Left lung (tissue), 14 donors: ENCODE measurements at places on chromosomes 12 and 14. TPM values are rescaled to one million over a fixed set of nuclear protein-coding genes. Genes with fewer than 3 reads are reported as not detected.

Gene R3HDM2
- 83.4 TPM for polyA plus RNA-seq

Gene OR6C4
- not detected for polyA plus RNA-seq

DNA sequence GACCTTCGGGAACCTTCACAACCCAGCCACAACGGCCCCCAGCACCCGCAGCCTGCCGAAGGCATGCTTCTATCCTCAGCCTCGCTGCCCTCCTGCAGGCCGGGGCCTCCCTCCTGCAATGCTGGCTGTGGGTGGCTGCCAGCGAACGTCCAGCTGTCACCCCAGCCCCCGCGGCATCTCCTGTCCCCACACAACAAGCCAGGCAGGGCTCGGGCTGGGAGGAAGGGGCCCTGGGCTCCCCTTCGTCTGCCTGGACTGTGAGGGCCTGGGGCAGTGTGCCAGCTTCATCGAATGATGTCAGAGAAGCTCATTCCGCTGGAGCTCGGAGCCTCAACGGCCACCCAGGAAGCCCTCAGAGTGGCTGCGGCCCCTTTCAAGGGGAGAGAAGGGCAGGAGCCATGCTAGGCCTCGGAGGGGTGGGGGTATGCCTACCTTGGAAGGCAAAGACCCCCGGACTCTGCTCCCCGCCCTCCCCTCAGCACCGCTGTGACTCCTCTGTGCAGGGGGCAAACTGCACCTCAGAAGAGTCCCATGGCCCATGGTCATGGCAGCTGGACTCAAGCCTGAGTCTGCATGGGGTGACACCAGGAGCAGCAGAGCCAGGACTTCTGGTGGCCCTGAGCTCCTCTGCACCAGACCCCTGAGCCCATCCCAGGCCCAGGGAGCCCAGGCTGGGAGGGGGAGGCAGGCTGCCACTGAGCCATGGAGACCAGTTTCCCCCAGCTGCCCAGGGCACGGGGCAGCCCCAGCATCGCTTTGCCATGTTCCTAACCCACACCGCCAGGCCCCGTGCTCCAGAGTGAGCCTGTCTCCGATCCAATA, 24.7 kb upstream of the C14orf180 start:
- H3K4me3 ChIP-seq = no peak overlapping the region
- no peaks in the 10 kb centered on the region for H3K27me3 ChIP-seq

DNA sequence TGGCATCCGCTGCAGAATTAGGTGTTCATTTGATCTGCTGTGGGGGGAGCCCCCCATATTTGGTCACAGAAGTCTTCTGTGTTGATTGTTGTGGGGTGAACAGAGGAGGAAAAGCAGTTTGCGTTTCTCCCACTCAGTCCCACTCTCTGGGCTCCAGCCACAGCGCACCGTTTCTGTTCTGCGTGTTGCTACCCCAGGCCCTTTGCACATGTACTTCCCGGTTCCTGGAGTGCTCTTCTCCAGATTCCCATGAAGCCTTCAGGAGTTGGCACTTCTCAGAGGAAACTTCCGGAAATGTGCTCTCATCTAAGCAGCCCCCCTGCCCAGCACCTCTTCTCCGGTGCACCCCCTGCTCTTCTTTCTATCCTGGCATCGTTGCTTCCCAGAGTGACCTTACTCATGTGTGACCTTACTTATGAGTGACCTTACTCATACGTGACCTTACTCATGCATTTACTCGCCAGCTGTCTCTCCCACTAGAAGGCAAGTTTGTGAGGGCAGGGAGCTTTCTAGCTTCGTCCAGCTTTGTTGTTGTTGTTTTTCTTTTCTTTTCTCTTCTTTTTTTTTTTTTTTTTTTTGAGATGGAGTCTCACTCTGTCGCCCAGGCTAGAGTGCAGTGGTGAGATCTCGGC, 93.7 kb downstream of the SCARB1 start:
- no peak overlapping the region for H3K4me3 ChIP-seq
- peaks cover 7% of the 10 kb centered on the region for H3K27me3 ChIP-seq
- H3K36me3 ChIP-seq = no peaks in the 10 kb centered on the region
- no peak for DNase-seq
- peaks cover 28% of the 10 kb centered on the region for H3K4me1 ChIP-seq
- no peak overlapping the region for H3K27ac ChIP-seq

GRCh38 chr12:92769124-92769901, 66.5 kb downstream of the PLEKHG7 start:
- DNase-seq = no peak
- H3K27ac ChIP-seq = peak overlapping the region; percentile 43
- peaks cover 11% of the 10 kb centered on the region for H3K4me1 ChIP-seq
- no peak overlapping the region for H3K4me3 ChIP-seq
- H3K36me3 ChIP-seq = no peaks in the 10 kb centered on the region

GRCh38 chr14:21106176-21106497, 5.3 kb downstream of the TMEM253 start:
- no peak for DNase-seq
- H3K36me3 ChIP-seq = no peaks in the 10 kb centered on the region
- no peak overlapping the region for H3K4me3 ChIP-seq
- H3K27me3 ChIP-seq = no peaks in the 10 kb centered on the region

DNA sequence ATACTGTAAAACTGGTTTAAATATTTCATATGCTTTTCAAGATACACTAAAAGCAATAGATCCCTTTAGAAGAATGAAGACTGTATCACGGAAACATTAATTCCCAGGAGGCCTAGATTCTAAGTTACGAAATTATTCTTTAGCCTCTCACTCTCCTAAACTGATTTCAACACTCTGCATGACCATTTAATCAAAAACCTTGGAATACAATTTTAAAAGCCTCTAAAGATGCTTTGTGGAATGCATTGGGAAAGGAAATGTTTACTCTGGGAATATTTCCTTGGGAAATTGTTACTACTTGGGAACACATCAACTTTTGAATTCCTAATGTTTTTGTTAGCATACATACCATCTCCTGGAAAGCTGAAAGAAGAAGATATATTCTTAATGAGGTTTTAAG, 255.7 kb upstream of the FAR2 start:
- no peaks in the 10 kb centered on the region for H3K27me3 ChIP-seq
- no peaks in the 10 kb centered on the region for H3K36me3 ChIP-seq
- H3K4me1 ChIP-seq = no peaks in the 10 kb centered on the region
- H3K4me3 ChIP-seq = no peak overlapping the region

Gene TDRD9
- 0.63 TPM for polyA plus RNA-seq

- no peaks in the 10 kb centered on the region for H3K36me3 ChIP-seq
- no peak overlapping the region for H3K27ac ChIP-seq
- H3K4me1 ChIP-seq = peaks cover 7% of the 10 kb centered on the region
- no peak overlapping the region for H3K4me3 ChIP-seq
- no peaks in the 10 kb centered on the region for H3K27me3 ChIP-seq
Measured at GRCh38 chr12:62128175-62128975, 131.8 kb upstream of the USP15 start.

DNA sequence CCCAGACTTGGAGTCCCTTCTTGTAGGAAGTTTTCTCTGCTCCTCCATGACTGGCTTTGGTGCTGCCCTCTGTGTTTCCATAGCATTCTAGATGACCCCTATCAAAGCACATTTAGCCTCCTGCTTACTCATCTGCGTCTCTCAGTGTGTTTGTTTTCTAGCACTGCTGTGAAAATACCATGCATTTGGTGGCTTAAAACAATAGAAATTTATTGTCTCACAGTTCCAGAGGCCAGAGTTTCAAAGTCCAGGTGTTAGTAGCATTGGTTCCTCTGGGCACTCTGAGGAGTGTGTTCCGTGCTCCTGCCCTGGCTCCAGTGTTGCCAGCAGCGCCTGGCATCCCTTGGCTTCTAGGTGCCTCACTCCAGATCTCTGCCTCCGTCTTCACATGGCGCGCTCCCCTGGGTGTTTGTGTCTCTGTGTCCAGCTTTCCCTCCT, 86.1 kb downstream of the CACNA1C start:
- no peaks in the 10 kb centered on the region for H3K27me3 ChIP-seq
- no peak overlapping the region for H3K27ac ChIP-seq
- no peak overlapping the region for H3K4me3 ChIP-seq
- H3K36me3 ChIP-seq = no peaks in the 10 kb centered on the region
